Breast epithelium (tissue), 4 donors: ENCODE measurements at places on chromosomes 2 and 18.

- DNase-seq, result no peak
- H3K27me3 ChIP-seq, result no peaks in the 10 kb centered on the region
- H3K36me3 ChIP-seq, result no peaks in the 10 kb centered on the region
- H3K4me1 ChIP-seq, result no peaks in the 10 kb centered on the region
- no peak overlapping the region for H3K4me3 ChIP-seq
Observed at GRCh38 chr2:164757934-164758695, 83.5 kb downstream of the COBLL1 start.

DNA sequence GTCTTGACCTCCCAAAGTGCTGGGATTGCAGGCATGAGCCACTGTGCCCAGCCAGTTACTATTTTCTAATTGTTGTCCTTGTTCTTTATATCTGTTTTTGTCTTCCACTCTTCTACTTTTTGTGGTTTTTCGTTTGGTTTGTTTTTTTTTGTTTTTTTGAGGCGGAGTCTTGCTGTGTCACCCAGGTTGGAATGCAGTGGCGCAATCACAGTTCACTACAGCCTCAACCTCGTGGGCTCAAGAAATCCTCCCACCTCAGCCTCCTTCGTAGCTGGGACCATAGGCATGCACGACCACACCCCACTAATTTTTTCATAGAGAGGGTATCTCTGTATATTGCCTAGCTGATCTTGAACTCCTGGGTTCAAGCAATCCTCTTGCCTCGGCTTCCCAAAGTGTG, 100.7 kb downstream of the EHBP1 start:
- H3K27ac ChIP-seq, result no peak overlapping the region
- DNase-seq, result no peak
- H3K27me3 ChIP-seq, result no peaks in the 10 kb centered on the region
- H3K36me3 ChIP-seq, result no peaks in the 10 kb centered on the region

DNA sequence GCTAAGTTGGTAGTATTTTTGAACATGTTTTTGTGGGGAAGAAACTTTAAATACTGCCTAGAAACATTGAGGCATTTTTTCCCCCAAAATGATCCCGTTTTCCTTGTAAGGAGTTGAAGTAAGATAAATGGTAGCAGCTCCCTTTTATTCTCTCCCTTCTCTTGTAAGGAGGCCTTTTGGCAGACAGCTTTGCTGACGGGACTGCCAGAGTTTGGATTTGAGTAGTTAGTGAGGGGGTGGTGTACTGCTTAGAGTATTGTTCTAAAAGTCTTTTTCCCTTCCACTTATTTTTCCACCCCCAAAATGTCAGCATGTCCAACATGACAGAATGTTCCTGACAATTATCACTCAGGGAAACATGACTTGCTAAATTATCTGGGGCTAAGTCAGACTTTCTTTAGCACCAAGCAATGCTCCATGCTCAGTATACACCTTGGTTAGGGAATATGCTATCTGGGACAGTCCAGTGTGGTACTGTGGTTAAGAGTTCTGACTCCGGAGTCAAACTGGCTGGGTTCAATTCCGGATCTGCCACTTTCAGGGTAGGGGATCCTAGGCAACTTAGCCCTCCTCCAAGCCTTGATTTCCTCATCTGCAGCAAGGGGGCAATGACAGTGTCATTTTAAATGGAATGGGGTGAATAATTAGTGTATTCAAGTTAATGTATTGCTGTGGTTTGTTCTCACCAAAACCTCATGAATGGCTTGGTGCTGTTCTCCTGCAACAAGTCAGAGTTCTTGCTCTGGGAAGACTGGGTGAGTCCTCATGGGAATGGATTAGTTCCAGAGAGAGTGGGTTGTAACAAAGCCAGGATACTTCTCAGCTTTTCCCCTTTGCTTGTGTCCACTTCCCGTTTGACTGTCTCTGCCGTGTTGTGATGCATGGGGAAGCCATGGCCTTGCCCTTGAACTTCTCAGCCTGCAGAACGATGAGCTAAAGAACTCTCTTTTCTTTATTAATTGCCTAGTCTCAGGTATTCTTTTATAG, 116.2 kb downstream of the TANC1 start:
- H3K27ac ChIP-seq, result peak overlapping the region; percentile 61
- no peak for DNase-seq
- H3K36me3 ChIP-seq, result no peaks in the 10 kb centered on the region
- H3K27me3 ChIP-seq, result no peaks in the 10 kb centered on the region
- H3K4me3 ChIP-seq, result no peak overlapping the region

DNA sequence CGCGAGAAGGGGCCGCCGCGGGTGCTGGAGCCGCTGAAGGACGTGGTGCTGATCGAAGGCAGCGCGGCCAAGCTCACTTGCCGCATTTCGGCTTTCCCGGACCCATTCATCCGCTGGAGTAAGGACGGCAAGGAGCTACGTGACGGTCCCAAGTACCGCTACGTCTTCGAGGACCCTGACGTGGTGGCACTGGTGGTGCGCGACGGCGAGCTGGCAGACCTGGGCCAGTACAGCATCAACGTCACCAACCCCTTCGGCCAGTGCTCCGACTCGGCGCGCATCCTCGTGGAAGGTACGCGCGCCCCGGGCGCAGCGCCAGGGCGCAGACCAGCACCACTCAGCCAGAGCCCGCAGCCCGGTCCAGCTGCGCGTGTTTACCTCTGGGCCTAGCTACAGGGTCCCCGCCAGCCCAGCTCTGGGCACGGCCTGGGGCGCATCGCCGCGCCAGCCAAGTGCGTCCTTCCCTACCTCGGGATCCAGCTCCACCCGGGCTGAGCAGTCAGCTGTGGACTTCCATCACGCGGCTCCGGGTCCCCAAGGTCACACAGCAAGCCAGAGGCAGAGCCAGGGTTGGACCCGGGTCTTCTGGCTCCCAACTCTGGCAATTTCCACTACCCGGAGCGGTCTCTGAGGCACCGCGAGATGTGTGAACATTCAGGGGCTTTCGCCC, 1.7 kb upstream of the GMPPA start:
- no peaks in the 10 kb centered on the region for H3K36me3 ChIP-seq
- peak overlapping the region; percentile 58 for H3K4me3 ChIP-seq
- H3K27ac ChIP-seq, result peak overlapping the region; percentile 87
- no peak for DNase-seq
- no peaks in the 10 kb centered on the region for H3K27me3 ChIP-seq

DNA sequence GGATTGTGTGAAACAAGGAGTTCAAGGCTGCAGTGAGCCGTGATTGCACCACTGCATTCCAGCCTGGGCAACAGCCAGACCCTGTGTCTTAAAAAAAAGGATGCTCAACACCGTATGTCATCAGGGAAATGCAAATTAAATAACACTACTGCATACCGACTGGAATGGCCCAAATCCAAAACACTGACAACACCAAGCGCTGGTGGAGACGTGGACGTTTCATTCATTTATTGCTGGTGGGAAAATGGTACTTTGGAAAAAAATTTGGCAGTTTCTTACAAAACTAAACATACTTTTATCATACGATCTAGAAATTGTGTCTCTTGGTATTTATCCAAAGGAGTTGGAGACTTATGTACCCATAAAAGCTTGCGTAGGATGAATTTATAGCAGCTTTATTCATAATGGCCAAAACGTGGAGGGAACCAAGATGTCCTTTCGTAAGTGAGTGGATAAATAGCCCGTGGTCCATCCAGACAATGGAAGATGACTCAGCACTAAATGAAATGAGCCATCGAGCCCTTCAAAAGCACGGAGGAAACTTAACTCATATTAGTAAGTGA, 24.2 kb downstream of the NEU4 start:
- H3K4me3 ChIP-seq, result no peak overlapping the region
- no peaks in the 10 kb centered on the region for H3K36me3 ChIP-seq
- no peak overlapping the region for H3K27ac ChIP-seq
- no peak for DNase-seq

DNA sequence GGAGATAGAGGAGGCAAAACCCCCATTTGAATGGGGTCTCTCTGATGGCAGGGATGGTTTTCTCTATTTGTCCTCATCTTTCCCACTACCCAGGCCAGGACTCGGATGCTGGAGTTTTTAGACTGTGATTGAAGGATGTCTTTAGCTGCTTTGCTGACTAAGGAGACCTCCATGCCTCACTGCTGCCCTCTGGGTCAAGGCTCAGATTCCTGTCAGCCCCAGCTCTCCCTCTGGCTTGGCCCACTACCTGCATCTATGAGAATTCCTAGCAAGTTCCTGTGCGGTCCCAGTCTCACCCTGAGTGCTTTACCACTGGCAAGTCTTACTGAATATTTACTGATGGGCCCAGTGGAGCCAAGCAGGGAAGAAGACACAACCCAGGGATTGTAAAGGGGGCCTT, 184.0 kb downstream of the CELF4 start:
- no peaks in the 10 kb centered on the region for H3K36me3 ChIP-seq
- no peak for DNase-seq
- no peaks in the 10 kb centered on the region for H3K27me3 ChIP-seq
- H3K4me1 ChIP-seq, result no peaks in the 10 kb centered on the region

DNA sequence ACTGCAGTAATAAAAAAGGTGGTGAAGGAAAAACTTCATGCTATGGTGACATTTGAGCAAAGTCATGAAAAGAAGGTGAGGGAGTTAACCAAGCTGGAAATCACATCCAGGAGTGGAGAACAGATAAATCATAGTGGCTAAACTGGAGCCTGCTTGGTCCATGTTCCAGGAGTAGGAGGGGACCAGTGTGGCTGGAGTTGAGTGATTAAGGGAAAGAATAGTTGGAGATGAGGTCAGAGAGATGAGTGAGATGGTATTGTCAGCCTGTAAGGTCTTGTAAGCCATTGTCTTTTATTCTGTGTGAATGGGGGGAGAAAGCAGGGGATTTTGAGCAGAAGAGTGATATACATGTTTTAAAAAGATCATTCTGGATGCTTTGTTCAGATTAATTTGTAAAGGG, 52.3 kb downstream of the NABP1 start:
- H3K36me3 ChIP-seq, result no peaks in the 10 kb centered on the region
- H3K27ac ChIP-seq, result no peak overlapping the region
- no peaks in the 10 kb centered on the region for H3K27me3 ChIP-seq
- DNase-seq, result no peak

- H3K4me1 ChIP-seq, result no peaks in the 10 kb centered on the region
- no peak overlapping the region for H3K4me3 ChIP-seq
- H3K36me3 ChIP-seq, result no peaks in the 10 kb centered on the region
- H3K27me3 ChIP-seq, result no peaks in the 10 kb centered on the region
- no peak for DNase-seq
Observed at GRCh38 chr2:68396093-68396492, 31.0 kb downstream of the PLEK start.

DNA sequence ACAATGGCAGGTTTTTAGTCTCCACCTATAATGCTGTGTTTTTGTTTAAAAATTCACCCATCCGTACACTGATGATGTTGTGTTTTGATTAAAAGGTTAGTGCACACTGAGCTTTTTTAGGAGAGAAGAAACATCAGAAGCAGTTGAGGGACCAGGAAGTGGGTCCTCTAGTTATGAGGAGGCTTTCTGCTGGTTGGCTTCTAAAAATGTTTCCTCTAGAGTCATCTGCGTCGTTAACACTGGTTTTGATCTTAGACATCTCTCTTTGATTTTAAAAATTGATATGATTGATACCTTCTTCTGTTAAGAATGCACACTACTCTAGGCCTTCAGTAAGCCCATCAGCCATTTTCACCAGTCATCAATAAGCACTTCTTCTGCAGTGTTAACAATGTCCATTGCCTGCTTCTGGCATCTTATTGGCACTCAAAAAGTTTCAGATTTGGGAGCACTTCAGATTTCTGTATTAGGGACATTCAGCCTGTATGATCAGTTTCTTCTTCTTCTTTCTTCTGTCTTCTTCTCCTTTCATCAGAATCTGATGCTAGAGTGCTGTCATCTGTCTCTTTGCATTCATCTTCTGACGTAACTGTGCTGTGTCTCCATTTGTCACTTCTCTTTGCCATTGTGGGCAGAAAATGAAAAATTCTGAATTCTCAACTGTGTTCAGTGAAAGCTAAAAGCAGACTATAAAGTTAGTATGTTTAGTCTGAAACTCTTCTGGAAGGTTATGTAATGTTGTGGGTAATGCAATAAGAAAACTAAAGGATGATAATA, 56.3 kb downstream of the PHLPP1 start:
- H3K4me1 ChIP-seq, result no peaks in the 10 kb centered on the region
- H3K36me3 ChIP-seq, result no peaks in the 10 kb centered on the region
- H3K27ac ChIP-seq, result no peak overlapping the region
- no peak overlapping the region for H3K4me3 ChIP-seq
- H3K27me3 ChIP-seq, result no peaks in the 10 kb centered on the region

- no peak overlapping the region for H3K4me3 ChIP-seq
- H3K36me3 ChIP-seq, result no peaks in the 10 kb centered on the region
- no peaks in the 10 kb centered on the region for H3K27me3 ChIP-seq
- no peak for DNase-seq
Observed at GRCh38 chr2:68330691-68331090, 10.9 kb upstream of the CNRIP1 start.

- DNase-seq, result peak; percentile 37
- no peak overlapping the region for H3K27ac ChIP-seq
- no peaks in the 10 kb centered on the region for H3K27me3 ChIP-seq
- no peaks in the 10 kb centered on the region for H3K4me1 ChIP-seq
Observed at GRCh38 chr2:10240911-10241610, 61.6 kb upstream of the HPCAL1 start.

- H3K4me3 ChIP-seq, result no peak overlapping the region
- H3K36me3 ChIP-seq, result no peaks in the 10 kb centered on the region
- H3K27ac ChIP-seq, result no peak overlapping the region
- H3K4me1 ChIP-seq, result peaks cover 6% of the 10 kb centered on the region
- no peaks in the 10 kb centered on the region for H3K27me3 ChIP-seq
Observed at GRCh38 chr18:48896875-48897511, 53.8 kb downstream of the SMAD7 start.

- H3K36me3 ChIP-seq, result no peaks in the 10 kb centered on the region
- H3K4me3 ChIP-seq, result no peak overlapping the region
- no peaks in the 10 kb centered on the region for H3K4me1 ChIP-seq
- H3K27me3 ChIP-seq, result no peaks in the 10 kb centered on the region
- H3K27ac ChIP-seq, result no peak overlapping the region
Observed at GRCh38 chr2:206287197-206287596, 12.7 kb downstream of the ZDBF2 start.

DNA sequence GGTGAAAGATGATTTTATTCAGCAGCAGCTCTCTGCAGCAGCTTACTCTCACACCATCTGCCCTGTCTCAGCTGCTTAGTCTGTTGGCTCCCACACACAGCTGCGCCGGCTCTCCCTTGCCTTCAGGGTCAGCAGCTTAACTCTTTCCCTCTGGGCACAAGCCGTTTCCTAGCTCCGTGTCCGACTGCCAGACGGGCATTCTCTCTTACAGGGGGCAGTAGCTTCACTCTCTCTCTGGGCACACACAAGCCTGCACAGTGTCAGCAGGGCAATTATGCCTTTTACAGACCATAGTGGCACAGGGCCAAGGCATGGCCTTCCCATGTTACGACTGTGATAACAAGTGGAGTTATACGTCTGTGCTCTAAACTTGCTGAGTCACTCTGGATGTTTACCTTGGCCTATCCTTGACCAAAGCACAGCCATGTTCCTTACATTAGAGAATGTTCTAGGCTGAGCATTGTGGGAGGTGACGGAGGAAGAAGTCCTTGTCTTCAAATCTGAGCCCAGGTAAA, 31.7 kb downstream of the PCARE start:
- H3K4me1 ChIP-seq, result no peaks in the 10 kb centered on the region
- H3K4me3 ChIP-seq, result no peak overlapping the region
- no peak for DNase-seq

GRCh38 chr2:223797037-223797436, 40.3 kb downstream of the AP1S3 start:
- no peaks in the 10 kb centered on the region for H3K36me3 ChIP-seq
- H3K4me1 ChIP-seq, result no peaks in the 10 kb centered on the region
- H3K27ac ChIP-seq, result no peak overlapping the region

- H3K27me3 ChIP-seq, result no peaks in the 10 kb centered on the region
- H3K27ac ChIP-seq, result peak overlapping the region; percentile 80
- H3K36me3 ChIP-seq, result no peaks in the 10 kb centered on the region
Observed at GRCh38 chr2:145066151-145066661, 546.3 kb upstream of the ZEB2 start.

- no peaks in the 10 kb centered on the region for H3K4me1 ChIP-seq
- no peak overlapping the region for H3K4me3 ChIP-seq
- no peak for DNase-seq
- H3K27ac ChIP-seq, result no peak overlapping the region
Observed at GRCh38 chr2:38246105-38246504, 131.0 kb downstream of the ATL2 start.
